ENCODE measurements at places on chromosomes 6 and 20.
A peak's percentile ranks its signal among the peaks of the same experiment; 100 is the strongest.

DNA sequence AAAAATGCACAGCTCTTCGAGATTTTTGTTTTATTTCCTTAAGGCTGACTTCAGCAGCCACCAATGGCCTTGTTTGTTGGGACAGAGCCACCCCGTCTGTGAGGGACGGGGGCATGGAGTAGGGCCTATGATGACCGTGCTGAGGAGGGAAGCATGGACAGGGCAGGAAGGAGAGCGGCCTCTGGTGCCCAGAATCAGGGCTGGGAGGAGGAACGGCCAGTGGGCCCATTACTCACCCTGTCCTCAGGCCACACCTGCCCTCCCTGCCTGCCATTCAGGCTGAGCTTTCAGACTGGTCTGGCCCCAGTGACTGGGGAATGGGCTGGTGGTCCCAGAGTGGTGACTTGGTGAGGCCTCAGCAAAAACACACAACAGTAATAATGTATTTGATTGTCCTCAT lies 104.4 kb downstream of the SMOC2 start:
- DNase-seq = no peak

GRCh38 chr6:2033544-2033943 lies 211.9 kb downstream of the GMDS start:
- DNase-seq = no peak

DNA sequence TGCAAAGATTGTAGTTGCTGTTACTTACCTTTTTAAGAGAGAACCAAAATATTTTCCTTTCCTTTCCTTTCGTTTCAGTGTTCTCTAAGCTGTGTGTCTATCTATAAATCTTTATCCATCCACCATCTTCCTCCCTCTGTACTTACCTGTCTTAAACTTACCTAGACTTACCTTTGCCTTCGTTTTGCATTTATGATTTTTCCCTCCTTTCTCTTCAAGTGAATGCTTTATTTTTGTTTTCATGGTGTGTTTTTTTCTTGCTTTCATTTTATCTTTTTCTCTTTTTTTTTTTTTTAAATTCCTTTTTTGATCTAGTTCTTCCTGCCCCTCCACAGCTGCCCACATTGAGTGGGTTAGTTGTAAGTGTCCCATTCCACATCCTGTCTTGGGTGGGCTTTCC lies 26.2 kb downstream of the ARID1B start:
- DNase-seq = no peak

- DNase-seq = peak; percentile 44
These were observed 66.3 kb downstream of the NT5E start for GRCh38 chr6:85516168-85516567.

DNA sequence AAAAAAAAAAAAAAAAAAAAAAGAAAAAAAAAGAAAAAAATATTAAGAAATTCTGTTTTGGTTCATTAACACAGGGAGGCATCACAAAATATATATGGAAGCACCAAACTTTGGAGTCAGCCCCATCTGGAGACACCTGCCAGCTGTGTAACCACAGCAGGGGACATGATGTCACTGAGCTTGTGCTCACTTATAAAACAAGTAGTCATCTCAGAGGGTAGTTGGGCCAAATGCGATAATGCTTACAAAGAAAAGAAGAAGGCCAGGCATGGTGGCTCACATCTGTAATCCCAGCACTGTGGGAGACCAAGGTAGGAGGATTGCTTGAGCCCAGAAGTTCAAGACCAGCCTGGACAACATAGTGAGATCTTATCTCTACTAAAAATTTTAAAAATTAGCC lies 1.1 kb upstream of the BNIP5 start:
- DNase-seq = no peak

GRCh38 chr6:117861545-117861944 lies 45.5 kb upstream of the SLC35F1 start:
- no peak for DNase-seq

DNA sequence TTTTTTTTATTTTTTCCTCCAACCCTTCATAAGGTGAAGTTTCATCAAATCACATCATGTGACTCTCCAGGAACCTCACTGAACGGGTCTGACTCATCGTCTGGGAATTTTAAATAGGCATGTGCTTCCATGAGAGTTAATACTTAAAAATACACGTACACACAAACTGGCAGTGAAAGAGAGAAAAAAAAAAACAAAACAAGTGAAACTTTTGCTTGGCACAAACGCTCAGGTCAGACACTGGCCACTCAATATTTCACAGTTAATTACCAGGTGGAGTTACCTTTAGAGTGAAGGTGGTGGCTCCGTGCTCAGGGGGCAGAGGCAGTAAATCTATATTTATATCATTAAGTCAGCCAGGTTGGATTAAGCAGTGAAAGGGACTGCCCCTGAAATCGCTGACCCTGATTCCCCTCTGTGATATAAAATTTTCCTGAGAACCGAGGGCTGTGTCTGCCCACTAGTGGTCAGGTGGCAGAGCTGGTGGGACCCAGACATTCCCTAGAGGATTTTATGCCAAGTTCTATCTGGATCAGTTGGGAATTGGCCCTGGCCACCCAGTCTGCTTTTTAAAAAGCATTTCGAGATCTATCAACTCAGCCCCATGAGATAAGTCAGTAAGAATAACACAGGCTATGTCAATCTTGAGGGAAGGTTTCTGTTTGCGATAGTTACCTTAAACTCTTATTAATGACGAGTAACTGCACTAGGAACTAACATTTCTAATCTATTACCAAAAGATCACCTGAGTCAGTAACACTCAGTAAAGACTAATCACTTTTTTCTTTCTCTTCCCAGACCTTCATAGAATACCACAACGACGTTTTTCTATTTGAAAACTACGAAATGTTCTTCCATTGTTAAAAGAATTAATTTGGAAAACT lies 259.1 kb downstream of the HDGFL1 start:
- peak; percentile 98 for DNase-seq

DNA sequence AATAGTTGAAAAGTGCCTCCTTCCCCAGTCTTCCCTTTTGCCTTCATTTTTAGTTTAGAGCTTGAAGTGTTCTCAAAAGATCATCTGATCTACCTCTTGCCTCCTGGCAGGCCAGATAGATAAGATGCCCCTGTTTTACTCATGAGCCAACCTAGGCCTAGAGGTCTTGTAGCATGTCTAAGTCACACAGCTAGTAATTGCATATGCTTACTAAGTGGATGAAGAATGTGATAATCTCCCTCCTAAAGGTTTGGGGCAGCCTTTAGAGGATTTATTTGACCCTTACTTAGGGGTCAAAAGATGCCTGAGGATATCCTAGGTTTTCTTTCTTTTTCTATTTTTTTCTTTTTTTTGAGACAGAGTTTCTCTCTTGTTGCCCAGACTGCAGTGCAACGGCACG lies 2.1 kb downstream of the C6orf141 start:
- no peak for DNase-seq

- no peak for DNase-seq
These were observed 58.9 kb upstream of the GATA5 start for GRCh38 chr20:62534526-62535221.

DNA sequence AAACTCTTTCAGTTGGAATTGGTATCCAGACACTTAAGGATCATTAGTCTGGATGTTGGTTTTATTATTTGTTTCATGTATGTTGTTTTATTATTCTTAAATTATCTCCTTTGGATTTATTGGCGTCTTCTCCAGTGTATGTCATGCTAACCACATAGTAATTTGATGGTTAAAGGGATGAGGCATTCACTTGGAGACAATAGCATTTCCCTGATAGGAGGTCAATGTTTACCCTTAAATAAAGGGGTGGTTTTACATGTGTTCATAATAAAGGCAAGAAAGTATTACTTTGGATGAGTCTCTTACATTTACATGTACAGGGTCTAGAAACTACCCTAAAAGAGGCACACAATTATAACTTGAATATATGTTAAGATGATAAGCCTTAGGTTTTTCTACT lies 51.2 kb upstream of the RNF144B start:
- DNase-seq = no peak

GRCh38 chr6:71252410-71252809 lies 36.2 kb upstream of the OGFRL1 start:
- no peak for DNase-seq

DNA sequence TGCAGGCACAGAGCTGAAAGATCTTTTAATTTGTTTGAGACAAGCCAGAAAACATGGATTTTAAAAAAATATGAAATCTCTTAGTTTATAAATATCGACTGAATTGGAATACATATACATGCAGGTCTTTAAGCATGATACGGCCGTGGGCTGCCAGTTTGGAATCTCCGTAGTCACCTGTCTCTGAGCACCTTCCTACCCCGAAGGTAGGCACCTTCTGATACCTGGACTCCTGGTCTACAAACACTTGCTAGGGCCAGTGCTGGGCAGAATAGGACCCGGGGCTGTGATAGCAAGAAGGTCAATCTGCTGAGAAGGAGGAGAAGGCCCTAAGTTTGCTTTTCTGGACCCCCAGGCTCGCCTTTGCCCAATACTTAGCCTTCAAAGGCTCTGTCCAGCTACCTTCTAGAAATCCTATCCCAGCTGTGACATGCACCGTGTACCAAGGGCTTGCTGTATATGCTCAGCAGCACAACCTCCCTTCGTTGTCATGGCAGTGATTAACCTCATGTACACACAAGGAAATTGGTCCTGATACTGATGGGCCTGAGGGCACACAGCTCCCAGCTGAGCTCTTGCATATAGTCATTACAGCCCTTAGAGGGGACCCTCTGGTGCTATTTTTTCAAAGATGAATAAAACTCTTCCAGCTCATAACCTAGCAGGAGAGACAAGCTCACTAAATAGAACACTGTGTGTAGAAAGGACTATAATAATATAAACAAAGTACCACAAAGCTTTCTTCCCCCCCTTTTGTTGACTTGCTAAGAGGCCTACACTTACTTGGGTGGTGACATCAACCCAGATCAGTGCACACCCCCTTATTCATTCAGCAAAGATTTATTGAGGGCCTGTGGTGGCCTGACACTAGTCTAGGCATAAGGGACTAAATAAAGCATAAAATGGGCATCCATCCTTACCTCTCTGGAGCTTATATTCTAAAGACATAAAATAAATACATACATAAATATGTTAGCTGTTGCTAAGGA lies 17.7 kb downstream of the SNPH start:
- no peak for DNase-seq

DNA sequence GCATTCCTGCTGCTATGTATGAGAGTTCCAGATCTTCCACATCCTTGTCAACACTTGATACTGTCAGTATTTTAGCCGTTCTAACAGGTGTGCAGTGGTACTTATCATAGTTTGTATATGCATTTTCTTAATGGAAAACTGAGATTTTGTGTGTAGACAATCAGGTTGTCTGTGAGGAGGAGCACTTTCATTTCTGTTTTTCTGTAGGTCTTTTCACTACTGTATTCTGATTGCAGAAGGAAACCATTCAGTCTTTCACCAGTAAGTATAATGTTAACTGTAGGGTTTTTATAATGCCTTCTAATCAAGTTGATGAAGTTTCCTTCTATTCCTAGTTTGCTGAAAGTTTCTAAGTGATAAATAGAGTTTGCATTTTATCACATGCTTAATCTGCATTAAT lies 107.5 kb downstream of the C6orf58 start:
- DNase-seq = no peak

- DNase-seq = no peak
These were observed 23.3 kb downstream of the RBL1 start for GRCh38 chr20:37072293-37073196.

DNA sequence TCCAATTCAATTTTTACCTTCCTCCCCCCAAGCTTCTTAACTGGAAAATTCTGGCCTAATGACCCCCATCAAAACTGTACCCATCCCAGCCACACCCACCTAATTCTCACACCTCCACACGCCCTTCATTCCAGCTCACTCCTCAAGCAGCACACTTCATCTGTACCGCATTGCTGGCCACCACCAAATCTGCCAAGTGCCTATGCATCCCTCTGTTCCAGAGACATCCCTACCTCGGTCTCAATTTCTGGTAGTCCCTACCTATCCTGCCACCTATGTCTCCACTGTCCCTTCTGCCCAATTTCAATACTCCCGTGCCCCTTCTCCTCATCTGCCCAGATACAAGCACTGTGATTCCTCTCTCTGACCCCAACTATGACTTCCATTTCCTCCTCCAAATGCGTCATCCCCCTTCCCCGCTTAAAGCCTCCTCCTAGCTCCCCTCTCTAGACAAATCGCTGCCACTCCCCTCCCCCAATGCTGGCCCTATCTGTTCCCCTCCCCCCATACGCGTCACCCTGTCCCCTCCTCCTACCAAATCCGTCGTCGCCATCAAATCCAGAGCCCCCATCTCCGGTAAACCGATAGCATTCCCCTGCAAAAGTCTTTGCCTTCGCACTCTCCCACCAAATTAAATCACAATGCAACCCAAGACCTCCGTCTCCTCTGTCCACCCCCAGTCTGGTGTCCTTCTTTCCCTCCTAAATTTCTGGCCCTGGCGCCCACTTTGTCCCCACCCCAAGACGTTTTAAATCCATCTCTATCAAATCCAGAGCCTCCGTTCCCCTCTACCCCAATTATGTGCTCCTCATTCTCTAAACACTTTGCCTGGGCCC lies 1.2 kb downstream of the MTCH1 start:
- peak; percentile 77 for DNase-seq

- DNase-seq = no peak
These were observed 16.2 kb upstream of the WFDC8 start for GRCh38 chr20:45595235-45595634.

GRCh38 chr6:56683882-56684281 lies 41.2 kb upstream of the DST start:
- DNase-seq = peak; percentile 83

DNA sequence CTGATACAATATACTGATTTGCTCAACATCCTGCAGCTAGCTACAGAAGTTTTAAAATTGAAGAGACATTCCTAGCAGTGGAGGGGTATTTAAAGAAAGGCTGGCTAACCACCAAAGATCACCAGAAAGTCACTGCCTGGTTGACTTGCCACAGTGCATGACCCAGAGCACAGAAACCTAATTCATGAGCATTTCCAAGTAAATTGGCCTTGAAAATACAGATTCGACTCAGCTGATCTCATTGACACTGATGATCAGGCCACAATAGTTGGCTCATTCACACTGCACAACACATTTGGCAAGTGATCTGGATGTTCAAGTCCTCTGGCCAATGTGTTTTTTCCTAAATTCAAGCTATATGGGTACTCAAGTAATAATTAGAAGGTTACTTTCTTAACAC lies 13.3 kb upstream of the TDRD6 start:
- DNase-seq = no peak

DNA sequence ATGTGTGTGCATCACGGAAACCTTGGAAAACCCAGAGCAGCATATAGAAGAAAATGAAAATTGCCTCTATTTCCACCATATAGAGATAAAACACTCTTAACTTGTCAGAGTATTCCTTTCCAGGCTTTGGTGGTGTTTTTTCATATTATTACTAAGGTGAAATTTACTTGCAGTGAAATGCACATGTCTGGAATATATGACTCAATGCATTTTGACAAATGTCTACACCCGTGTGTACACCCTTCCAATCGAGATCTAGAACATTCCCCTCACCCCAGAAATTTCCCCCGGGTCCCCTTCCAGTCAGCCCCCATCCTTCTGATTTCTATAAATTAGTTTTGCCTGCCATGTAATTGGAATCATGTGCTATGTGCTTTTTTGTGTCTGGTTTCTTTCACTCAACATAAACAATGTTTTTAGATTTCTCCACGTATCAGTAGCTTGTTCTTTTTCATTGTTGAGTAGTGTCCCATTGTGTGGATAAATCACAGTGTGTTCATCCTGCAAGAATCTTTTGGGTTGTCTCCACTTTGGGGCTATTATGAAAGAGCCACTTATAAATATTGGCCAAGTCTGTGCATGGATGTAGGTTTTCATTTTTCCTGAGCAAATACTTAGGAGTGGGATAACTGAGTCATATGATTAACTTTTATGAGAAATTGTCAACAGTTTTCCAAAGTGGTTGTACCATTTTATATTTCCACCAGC lies 19.9 kb upstream of the PREX1 start:
- DNase-seq = no peak

Measured in fibroblast of pulmonary artery (primary cell).